DMS79 treated with DMSO at 0.1 percent for 48 hours (cell line): ENCODE measurements at places on chromosomes 3 and 15.

DNA sequence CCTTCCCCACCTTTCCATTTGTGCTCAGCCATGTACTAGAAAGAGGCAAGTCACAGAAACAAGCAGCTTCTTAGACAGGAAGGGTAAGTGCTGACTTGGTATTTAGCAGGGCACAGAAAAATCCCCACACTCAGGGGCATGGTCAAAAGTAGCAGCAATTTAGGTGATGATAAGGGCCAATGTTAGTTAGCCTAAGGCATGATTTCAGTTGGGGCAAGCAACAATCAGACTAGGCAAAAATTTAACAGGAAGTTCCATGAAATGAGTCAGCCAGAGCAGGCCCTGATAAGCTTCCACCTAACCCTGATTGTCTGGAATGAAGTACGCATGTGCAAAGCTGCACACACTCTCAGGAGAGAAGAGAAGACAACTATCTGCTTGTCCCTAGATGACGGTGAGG is 423.4 kb upstream of the UBE2E2 start:
- DNase-seq = no peak

DNA sequence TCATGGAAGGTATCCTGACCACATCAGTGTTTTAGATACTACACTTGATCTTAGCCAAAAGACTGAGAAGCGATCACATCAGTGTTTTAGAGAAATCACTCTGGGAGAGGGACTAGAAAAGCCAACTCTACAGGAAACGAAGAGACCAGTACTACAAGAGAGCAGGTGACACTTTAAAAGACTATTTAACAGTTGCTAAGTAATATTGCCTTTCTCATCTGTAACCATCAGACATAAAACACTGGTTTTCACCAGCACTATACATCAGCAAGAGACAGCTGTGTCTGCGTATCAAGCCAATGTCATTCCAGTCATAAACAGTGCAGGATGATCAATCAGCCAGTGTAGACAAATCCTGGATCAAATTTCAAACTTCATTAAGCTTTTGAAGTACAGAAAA is 66.7 kb downstream of the GLB1 start:
- no peak for DNase-seq

DNA sequence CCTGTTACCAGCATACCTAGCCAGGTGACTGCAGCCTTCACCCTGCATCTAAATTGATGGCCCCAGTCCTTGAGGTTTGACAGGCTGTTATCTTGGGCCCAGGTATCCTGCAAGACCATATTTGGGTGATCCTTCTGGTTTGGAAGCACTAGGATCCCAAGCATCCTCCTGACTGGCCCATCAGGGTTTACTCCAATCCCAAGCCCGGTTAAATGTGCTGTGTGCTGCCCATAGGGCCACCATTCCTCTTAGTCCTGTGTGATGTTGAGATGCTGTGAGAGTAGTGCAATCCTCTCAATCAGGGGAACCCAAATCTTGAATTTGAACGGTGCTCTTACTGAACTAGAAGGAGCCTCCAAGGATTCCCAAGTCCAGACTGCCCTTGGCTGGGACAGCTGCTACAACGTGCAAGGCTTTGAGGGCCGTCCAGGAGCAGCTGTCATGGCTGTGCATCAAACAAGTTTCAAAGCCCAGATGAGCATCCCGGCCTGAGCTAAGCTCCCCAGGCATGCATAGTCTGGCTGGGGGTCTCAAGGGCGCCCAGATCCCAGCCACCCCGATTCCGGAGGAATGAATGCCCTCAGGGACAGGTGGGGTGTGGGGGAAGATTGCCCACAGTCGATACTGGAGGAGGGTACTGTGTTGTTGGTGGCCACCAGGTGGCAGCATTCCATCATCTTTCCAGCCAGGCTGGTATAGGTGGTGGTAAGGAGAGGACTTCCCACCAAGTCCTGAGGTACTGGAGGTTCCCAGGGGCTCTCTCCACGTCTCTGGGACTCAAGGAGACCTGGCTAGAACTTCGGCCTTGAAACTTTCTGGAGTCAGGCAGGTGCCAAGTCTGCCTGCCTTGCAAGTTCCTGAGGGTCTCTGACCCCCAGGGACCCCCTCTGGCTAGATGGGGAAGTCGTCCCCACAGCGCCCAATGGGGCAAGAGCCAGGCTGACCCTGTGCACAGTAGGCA is 32.6 kb downstream of the RBM5 start:
- peak; percentile 20 for DNase-seq

DNA sequence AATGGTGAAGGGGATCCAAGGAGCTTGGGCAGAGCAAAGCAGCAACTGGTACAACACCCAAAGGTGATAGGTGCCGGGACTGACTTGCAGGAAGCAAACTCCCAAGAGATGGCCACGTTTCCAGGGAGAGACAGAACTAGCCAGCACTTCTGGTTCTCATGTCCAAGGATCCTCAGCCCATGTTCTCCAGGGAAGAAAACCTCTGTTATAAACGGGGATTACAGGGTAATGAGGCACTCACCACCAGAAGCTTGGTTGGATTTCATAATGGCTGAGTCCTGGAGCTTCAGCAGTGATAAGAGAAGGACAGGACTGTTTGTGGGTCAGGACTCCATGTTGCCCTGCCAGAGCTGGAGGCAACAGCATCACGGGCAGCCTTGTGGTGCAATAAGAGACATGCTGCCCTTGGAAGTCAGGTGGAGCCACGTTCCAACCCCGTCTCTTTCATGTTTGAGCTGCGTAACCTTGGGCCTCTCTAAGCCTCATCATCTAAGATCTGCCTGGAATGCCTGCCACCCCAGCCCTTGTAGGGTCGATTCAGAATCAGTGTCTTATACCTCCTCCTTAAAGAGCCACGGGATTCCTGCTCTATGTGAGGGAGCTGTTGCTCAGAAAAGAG is 181.0 kb downstream of the ABHD5 start:
- DNase-seq = no peak

DNA sequence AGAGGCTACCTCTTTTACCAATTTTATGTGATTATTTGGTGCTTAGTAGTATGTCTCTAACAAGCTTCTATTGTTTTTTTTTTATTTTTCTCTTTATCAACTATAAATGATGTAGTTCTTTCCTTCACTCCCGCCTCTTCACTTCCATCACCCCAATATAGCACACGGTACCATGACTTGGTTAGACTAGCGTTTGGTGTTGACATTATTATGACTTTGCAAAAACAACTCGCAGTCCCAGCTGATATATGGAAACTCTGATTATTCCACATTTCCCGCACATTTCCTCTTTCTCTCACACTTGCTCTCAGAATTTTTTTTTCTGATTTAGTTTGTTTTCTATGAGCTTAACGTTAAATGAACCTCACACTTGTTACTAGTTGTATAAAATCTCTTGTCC is 162.2 kb downstream of the GREM1 start:
- DNase-seq = no peak

DNA sequence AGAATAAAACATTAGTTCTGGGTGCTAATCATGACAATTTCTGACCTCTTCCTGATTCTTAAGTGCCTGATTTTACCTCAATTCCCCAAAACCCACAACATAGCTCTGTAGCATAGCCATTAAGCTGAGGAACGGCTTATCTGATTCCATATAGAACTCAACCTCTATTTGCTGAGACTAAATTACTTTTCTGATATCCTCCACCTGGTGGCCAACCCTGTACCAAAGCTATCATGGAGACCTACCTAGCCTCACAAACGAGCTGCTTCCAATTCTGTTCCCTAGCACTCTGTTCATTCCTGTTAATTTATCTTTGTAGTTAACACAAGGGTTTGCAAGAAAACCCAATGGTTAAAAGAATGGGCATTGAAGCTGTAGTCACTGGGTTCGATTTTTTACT is 245.2 kb downstream of the PLOD2 start:
- no peak for DNase-seq

DNA sequence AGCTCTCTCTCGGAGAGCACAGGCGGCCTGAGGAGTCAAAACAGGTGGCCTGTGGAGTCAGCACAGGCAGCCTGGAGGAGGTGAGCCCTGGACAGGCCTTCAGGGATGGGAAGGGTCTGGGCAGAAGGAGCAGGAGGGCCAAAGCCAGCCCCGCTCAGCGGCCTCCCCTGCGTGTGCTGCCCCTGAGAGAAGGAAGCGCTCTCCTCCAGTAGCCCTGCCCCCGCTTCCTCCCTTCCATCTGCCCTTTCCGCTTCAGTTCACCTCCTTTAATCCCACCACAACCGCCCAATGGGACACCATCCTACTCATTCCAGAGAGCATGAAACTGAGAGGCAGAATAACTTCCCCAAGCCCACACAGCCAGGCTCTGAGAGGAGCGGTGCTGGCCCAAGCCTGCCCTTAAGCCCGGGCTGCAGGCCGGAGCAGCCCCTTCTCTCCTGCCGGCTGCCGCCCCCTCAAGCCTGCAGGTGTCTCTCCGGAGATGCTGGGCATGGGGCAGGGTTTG is 3.2 kb upstream of the NR2E3 start:
- DNase-seq = no peak

DNA sequence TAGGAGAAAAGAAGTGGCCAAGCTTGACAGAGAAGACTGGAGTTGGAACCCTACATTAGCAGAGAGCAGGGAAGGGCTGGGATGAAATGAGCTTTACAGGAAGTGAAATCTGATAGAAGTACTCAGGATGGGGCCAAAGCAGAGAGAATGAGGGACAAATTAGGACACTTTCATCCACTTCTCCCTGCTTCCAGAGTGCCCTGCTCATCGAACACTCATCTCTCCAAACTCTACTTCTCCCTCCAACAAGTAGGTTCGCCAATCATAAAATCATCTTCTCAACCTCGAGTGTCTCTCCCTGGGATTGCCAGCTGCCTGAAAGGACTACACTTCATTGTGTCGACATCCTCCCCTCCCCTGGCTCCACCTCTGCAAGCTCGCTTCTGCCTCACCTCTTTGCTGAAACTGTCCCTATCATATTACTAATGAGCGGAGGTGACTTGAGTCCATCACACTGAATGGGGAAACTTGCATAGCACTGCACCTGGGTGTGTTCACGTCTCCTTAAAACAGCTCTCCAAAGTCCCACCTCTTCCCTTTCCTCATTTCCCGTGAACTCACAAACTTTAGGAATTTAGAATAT is 365.8 kb downstream of the FOXP1 start:
- no peak for DNase-seq

- peak; percentile 67 for DNase-seq
Observed at GRCh38 chr15:98850961-98851572, 156.5 kb downstream of the PGPEP1L start.

- no peak for DNase-seq
Observed at GRCh38 chr3:162183440-162183839, 686.8 kb downstream of the OTOL1 start.
